ENCODE measurements at places on chromosomes 5 and 9.

- DNase-seq = no peak
Measured at GRCh38 chr5:41841325-41841724, 28.9 kb downstream of the OXCT1 start.

GRCh38 chr9:80030801-80031200 lies 459.0 kb downstream of the TLE4 start:
- DNase-seq = no peak

DNA sequence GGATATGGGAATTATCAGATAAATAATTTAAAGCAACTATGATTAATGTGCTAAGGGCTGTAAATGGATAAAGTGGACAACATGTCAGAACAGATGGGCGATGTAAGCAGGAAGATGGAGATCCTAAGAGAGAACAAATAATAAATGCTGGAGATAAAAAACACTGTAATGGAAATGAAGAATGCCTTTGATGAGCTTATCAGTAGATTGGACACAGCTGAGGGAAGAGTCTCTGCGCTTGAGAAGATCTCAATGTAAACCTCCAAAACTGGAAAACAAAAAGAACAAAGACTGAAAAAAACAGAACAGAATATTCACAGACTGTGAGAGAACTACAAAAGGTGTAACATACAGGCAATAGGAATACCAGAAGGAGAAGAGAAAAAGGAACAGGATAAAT lies 102.5 kb downstream of the ANKRD55 start:
- no peak for DNase-seq

DNA sequence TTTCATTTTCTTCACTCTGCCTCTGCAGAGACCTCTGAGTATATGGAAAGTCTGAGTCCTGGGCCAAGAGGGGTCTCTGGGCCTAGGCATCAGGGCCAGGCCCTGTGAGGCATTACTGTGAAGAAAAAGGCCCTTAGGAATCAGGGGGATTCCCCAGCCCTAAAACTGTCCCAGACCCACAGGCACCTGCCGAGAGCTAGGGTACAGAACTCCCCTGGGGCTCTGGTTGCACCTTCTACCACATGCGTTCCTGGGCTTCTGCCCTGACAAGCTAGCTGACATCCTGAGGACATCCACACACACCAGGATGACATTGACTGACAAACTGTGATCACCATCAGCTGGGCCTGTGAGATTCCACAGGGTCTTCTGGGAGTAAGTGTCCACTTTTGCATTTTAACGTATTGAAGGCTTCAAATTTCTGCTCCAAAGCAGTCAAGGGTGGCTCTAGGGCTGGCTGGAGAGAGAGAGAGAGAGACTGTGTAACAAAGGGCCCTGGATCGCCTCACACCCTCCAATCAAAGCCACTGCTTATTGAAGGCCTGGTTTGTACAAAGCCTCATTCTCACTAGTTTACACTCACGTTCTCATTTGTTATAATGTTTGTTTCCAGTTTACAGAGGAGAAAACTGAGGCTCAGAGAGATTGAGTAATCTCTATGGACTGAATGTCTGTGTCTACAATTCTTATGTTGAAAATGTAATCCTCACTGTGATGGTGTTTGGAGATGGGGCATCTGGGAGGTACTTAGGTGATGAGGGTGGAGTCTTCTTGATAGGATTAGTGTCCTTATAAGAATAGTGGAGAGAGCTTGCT lies 45.1 kb downstream of the TGFBI start:
- no peak for DNase-seq

DNA sequence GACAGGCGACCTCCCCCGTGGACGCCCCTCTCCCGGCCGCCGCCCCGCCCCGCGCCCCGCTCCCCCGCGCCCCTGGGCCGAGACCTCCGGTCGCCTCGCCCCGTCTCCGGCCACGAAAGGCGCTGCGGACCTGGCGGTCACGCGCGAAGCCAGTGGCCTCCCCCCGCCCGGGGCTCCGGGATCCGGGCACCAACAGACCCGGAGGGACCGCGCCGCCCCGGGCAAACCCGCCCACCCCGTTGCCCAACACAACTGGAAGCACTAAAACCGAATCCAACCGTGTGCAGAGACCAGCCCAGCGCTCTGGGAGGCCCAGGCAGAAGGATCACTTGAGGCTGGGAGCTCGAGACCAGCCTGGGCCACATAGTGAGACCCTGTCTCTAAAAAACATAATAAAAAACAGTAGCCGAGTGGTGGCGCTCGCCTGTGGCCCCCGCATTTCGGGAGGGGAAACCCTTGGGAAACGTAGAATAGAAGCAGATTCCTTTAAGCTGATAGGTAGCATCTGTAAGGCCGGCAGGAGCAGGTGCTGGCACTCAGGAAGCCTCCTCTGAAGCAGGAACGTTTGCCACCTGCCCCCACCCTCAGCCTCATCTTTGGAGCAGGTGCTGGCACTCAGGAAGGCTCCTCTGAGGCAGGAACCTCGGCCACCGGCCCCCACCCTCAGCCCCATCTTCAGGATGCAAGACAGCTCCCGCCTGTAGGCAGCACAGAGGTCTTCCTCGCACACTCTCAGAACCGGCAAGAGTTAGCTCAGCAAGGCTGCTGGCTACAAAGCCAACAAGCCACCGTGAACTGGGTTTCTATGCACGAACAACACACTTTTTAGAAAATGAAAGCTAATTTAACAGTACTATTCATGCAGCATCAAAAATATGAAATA lies 4.6 kb upstream of the SLC9A3 start:
- no peak for DNase-seq

- DNase-seq = no peak
Measured at GRCh38 chr9:76877961-76878360, 28.0 kb downstream of the PRUNE2 start.

- DNase-seq = no peak
Measured at GRCh38 chr5:135272311-135272805, 126.7 kb downstream of the MACROH2A1 start.

- no peak for DNase-seq
Measured at GRCh38 chr9:129685933-129686259, 20.4 kb downstream of the PRRX2 start.

- DNase-seq = no peak
Measured at GRCh38 chr5:138603249-138603920, 28.2 kb upstream of the HSPA9 start.

DNA sequence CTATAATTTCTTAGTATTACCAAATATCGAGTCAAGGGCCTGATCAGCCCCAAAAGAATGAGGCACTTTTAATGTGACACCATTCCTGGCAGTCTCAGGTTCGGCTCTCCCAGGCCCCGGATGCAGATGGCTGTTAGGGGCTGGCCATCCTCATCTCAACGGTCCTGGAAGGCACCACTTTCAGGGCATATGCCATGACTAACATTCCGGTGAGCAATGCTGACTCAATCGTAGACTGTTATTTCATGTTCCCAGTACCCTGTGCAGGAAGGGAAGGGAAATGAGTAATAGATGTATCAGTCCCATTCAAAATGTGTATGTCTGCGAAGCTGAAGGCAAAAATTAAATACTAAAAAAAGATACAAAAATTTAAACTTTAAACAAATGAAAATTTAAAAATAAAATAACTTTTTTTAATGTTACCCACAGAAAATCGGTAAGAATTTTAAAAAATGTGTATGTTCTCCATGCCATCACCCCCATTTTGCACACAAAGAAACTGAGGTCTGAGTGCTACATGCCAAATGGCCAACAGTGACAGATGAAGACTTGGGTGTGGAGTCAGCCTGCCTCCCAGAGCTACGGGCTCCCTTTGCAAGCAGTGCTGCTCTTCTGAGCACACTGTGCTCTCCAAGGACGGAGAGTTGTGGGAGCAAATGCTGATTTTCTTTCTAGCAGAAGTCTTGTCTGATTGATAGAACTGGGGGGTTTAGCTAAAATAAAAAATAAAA lies 79.0 kb downstream of the GLDC start:
- no peak for DNase-seq

- DNase-seq = no peak
Measured at GRCh38 chr9:34990908-34991606, 1.5 kb downstream of the DNAJB5 start.

DNA sequence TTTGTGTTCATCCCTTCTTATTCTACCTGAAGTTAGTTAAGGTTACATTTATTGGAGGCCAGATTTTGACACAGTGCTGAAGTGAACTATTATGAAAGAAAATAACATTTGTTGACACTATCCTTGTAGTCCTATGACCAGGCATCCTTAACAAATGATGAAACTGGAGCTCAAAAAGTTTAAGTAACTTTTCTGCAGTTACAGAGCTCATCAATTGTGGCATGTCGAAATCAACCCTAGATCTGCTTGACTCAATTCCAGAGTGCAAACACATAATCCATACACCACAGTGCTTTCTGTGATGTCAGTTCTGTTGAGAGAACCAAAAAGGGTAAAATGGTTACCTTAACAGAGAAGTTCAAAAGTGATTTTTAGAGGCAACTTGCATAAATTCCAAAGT lies 28.6 kb downstream of the KCNN2 start:
- DNase-seq = no peak

- DNase-seq = no peak
Measured at GRCh38 chr5:122615146-122615545, 159.7 kb upstream of the SNX2 start.

- DNase-seq = no peak
Measured at GRCh38 chr9:116080561-116080960, 73.0 kb upstream of the PAPPA start.

- DNase-seq = no peak
Measured at GRCh38 chr5:167305591-167306213, 985.7 kb upstream of the WWC1 start.

DNA sequence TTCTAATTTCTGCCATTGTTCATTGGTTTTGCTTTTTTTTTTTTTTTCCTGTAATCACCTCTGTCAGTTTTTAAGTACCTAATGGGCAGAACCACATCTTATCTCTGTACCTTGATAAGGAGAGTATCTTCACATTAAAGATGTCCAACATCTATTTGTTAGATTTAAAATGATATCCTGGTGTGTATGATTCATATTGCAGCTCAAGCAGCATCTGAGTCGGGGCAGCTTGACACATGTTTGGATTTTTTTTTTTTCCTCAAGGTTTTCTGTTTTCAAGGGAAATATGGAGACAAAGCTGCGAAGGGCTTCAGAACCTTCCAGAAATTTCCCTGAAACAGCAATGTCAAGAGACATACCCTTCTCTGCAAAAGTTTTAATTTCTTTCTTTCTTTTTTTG lies 164.7 kb downstream of the DOCK2 start:
- no peak for DNase-seq

DNA sequence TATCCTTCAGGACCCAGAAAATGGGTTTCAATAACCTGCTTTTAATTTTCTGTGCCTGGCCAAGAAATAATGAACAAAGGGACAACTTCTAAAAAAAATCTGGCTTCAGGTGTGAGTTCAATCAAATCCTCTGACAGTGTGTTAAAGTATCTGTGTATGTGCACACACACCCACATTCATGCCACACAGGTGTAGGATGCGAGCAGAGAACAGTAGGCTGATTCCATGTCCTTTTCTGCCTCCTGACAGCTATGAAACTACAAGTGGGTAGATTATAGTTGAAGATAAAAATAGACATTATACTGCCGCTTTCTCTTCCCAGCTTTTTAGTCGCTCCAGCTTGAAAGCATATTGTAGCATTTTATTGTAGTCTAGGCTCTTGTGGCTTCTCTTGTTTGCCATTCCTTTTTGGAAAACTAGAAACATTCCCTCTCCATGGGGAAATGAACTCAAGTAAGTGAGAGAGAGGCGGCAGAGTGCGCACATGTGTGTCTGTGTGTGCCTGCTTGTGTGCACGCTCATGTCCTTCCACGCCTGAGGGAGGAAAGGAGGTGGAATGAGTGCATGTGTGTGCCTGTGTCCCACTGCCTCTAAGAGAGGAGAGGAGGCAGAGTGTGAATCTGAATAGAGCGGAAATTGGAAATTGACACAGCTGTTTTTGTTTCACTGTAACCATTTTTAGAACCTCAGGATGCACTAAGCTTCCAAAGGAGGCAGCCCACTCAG lies 273.0 kb downstream of the ELAVL2 start:
- DNase-seq = no peak

GRCh38 chr9:72789885-72790284 lies 163.0 kb downstream of the ALDH1A1 start:
- DNase-seq = no peak

- DNase-seq = no peak
Measured at GRCh38 chr5:38666668-38667498, 110.4 kb upstream of the LIFR start.

All from effector memory CD8-positive, alpha-beta T cell (primary cell).